ENCODE measurements at places on chromosomes 3 and 15.

GRCh38 chr3:179953993-179954870 lies 82.5 kb downstream of the PEX5L start:
- peak; percentile 35 for DNase-seq

GRCh38 chr3:159030886-159031679 lies 229.2 kb downstream of the MFSD1 start:
- DNase-seq, result no peak

- DNase-seq, result no peak
Measured at GRCh38 chr3:48989126-48989795, 780 bp upstream of the P4HTM start.

- DNase-seq, result peak; percentile 63
Measured at GRCh38 chr3:129470861-129471260, 30.8 kb downstream of the IFT122 start.

DNA sequence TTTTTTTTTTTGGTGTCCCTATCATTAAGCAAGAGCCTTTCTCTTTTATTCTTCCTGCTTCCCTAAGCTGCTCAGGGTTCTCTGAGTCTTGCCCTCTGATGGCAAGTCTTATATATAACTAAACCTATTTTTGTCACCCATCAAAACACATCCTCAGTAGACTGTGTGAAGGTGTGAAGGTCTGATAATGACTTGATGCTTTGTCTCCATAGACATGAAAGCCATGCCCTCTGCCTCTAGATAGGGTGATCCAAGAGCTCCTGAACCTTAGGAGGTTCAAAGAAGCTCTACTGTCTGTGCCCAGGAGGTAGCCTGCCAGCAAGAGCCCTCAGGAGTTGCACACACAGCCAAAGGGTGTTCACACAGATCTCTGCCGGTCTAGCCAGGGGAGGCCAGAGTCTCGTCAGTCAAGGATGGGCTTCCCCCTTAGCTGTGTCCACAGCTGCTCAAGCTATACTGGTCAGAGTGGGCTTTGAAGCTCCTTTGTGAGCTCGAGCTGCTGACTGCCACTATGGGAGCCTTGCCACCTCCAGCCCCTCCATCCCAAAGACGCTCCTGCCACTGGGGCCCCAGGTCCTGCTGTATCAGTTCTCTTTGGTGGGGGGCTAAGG lies 13.1 kb upstream of the SNX22 start:
- no peak for DNase-seq

GRCh38 chr3:163328680-163329079 lies 1749.6 kb downstream of the SI start:
- DNase-seq, result no peak

- DNase-seq, result no peak
Measured at GRCh38 chr15:45417303-45417950, 39.1 kb upstream of the GATM start.
